Effector memory CD4-positive, alpha-beta T cell (primary cell): ENCODE measurements at places on chromosomes 6 and 20.
A peak's percentile ranks its signal among the peaks of the same experiment; 100 is the strongest.

- no peak for DNase-seq
Measured at GRCh38 chr20:38178581-38178980, 13.5 kb upstream of the TGM2 start.

GRCh38 chr6:169345146-169345545 lies 91.5 kb upstream of the THBS2 start:
- DNase-seq, result no peak

GRCh38 chr20:31608251-31608945 lies 3.3 kb downstream of the ID1 start:
- no peak for DNase-seq

GRCh38 chr6:135097172-135097571 lies 42.5 kb upstream of the HBS1L start:
- DNase-seq, result no peak

DNA sequence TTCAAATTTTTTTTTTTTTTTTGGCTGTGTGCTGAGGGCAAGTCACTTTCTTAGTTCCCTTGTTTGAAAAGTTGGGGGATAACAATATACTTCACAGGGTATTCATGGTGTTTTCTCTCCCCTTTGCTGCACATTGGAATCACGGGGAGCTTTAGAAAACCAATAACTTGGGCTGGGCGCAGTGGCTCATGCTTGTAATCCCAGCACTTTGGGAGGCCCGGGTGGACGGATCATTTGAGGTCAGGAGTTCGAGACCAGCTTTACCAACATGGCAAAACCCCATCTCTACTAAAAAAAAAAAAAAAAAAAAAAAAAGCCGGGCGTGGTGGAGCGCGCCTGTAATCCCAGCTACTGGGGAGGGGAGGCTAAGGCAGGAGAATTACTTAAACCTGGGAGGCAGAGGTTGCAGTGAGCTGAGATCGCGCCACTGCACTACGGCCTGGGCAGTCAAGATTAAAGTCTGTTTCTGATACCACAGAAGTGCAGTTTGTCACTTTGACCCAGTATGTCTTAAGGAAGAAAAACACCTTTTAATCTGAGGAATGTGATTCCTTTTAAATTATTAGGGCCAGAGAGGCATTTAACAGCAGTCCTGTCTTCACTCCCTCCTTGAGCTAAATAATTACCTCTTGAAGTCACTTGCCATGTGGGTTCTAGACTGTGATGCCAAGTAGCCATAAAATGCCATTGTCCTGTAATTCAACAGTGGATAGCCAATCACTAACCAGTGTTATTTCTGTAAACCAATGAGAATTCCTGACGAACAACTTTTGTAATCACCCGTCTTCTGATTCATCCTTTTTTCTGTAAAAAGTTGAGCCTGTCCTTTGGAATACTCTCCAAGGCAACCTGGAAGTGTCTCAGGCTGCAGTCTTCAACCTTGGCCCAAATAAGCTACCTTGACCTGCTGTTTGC lies 16.1 kb downstream of the SRSF3 start:
- DNase-seq, result no peak

- no peak for DNase-seq
Measured at GRCh38 chr6:40848868-40849514, 190.0 kb downstream of the UNC5CL start.

DNA sequence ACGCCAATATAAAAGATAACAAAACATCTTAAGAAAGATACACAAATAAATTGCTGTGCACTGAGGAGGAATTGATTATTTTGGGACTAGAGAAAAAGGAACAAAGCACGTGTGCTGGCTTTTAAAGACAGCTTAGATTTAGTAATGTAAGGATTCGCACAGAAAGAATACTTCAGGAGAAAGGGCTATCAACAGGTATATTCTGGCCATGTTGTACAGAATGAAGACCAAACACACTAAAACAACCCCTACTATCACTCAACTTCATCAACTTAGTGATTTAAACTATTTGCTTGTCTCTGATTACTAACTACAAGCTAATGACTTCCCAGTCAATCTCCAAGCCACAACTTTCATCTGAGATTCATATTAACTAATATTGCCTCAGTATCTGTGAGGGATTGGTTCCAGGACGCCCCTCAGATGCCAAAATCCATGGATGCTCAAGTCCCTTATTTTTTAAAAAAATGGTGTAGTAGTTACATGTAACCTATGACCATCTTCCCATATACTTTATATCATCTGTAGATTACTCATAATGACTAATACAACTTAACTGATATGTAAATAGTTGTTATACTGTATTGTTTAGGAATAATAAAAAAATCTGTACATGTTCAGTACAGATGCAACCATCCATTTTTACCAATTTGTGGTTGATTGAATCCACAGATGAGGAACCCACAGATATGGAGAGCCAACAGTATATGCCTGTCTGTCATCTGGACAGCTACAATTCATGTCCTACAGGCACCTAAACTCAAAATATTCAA lies 4.5 kb downstream of the DEK start:
- no peak for DNase-seq

- DNase-seq, result peak; percentile 67
Measured at GRCh38 chr20:5528719-5529256, 212.0 kb upstream of the PROKR2 start.

GRCh38 chr6:16759646-16760515 lies 1.4 kb downstream of the ATXN1 start:
- peak; percentile 65 for DNase-seq

DNA sequence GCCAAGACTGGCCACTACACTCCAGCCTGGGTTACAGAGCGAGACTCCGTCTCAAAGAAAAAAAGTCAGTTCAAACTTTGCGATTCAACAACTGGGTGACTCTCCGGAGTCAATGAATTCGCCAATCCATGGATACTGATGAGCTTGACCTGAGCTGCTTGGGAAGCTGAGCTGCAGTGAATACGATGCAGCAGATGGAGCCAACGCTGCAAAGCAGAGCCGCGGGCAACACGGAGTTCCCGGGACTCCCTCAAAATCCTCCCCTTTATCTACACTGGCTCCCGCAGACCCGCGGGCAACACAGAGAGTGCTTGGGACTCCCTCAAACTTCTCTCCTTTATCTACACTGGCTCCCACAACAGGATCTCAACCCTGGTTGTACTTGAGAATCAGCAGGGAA lies 62.6 kb upstream of the SALL4 start:
- no peak for DNase-seq

- DNase-seq, result no peak
Measured at GRCh38 chr6:26536571-26537159, 1.5 kb upstream of the HMGN4 start.

DNA sequence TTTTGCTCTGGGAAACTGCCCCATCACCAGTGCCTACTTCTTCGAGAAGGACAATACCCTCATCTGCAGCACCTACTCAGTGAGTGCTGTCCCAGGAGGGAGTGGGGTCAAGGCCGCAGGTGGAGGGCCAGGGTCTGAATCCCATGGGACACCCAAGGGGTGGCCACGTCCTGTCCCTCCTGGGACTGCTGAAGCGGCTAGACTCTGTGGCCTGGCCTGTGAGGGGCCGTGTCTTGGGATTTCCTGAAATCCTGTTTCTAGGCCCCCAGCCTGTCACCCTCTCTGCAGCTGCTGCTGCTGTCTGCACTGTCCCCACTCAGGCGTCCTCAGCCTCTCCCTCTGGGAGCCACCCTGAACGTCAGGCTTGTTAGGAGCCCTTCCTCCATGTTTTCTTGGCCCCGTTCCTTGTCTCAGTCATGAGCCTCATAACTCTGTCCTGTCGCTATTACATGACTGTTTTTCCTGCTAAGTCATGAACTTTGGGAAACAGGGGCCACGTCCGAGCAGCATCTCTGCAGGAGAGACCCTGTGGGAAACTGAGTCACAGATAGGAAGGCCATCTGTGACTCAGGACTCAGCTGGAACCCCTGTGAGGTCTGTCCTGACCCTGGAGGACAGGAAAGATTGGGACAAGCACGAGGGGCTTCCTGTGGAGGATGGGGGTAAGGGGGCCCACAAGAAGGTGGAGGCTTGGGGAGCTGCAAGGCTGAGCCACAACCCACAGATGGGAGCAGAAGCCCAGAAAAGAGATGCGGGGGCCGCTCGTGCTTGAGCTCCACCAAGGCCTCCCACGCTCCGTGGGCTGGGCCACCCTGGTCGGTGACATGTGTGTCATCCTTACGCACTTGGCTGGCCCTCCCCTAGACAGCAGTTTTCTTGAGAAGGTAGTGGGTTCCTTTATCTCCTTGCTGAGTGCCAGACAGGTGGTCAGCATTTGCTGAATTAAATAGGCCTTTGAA lies 49.9 kb downstream of the EFCAB8 start:
- no peak for DNase-seq

- DNase-seq, result peak; percentile 64
Measured at GRCh38 chr6:25962149-25963127, at the start of gene TRIM38. Gene TRIM38 (plus strand): TSS chr6:25962802. CDS start chr6:25966523, 3,721 bp downstream.

GRCh38 chr6:13234130-13234529 lies 94.2 kb downstream of the TBC1D7 start:
- no peak for DNase-seq

DNA sequence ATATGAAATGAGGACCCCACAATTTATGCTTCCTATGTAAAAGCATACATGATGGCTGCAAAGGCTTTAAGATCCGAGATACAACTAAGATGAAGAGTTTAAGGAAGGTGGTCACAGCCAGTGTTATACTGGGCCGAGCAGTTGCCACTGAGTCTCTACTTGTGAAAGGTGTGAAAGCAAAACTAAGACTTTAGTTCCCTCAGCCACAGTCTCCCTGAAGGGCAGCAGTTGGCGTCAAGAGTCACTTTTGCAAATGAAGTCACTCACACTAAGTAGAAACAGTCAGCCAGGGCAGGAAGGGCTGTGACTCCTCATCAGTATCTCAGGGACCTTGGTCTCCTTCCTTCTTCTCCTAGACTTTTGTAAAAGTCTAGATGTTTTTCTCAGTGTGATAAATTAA lies 191.6 kb upstream of the MCHR2 start:
- no peak for DNase-seq

DNA sequence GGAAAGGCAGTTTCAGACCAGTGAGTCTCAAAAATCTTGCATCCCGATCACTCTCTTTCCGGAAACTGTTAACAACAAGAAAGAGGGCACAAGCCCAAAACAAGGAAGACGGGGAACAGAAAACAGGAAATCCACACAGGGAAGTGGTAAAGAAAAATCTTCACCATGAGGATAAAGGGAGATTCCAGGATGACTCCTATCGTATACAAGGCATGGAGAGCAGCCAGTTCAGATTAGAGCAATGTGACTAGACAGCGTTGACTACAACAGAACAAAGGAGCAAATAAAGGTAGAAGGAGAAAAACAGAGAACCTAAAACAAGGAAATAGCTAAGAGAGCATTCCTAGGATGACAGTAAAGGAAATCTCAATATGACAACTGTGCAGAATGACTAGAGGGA lies 26.5 kb downstream of the VNN1 start:
- no peak for DNase-seq

DNA sequence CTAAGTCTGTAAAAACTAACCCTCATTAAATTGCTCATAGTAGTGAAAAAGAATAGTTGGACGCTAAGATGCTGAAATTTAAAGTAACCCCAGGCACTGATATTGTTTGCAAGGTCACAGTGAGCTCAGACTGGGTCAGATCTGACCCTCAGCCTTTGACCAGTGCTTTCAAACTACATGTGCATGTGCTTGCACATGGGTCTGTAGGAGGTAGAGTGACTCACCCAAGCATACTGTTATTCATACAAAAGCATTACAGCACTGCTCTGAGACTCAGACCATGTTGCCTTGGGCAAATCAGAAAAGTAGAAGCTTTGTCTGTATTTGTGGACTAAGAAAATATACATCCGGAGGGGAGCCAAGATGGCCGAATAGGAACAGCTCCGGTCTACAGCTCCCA lies 326.4 kb upstream of the MARCKS start:
- DNase-seq, result no peak
